Kasumi-1 (cell line): ENCODE measurements at places on chromosomes 3 and 15.

- DNase-seq, result peak; percentile 67
Observed at GRCh38 chr3:137121704-137122314, 164.0 kb downstream of the IL20RB start.

- no peak for DNase-seq
Observed at GRCh38 chr3:138199851-138200250, 12.8 kb downstream of the ARMC8 start.

GRCh38 chr15:74010929-74011540 lies 16.5 kb downstream of the PML start:
- peak; percentile 37 for DNase-seq

GRCh38 chr3:27666708-27667107 lies 55.4 kb downstream of the EOMES start:
- DNase-seq, result peak; percentile 96

DNA sequence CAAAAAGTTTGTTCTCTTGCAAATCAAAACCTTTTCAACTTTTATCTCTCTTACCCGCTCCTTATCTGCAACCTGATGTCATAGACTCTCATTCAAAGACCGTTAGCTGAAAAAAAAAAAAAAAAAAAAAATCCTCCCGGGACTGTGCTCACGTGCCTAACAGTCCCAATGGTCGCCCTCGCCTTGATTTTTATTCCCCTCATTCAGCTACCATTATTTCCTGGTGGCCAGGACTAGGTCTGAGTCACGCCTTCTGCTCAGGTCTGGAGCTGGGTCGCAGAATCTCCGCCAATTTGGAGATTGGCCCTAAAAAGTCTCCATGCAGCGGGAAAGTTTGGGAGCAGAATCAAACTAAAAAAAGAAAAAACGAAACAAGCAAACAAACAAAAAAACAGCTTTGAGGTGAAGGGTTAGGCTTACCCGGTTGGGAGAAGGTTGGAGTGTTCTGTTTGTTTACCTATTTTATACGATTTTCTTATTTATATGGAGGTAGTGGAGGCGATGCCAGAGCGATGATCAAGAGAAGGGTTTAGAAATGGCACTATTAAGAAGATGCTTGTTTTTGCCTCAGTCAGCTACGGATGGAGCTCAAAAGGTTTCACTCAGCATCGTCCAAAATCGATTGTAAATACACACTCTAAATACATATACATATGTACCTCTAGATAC lies 51.1 kb downstream of the ZIC4 start:
- no peak for DNase-seq

DNA sequence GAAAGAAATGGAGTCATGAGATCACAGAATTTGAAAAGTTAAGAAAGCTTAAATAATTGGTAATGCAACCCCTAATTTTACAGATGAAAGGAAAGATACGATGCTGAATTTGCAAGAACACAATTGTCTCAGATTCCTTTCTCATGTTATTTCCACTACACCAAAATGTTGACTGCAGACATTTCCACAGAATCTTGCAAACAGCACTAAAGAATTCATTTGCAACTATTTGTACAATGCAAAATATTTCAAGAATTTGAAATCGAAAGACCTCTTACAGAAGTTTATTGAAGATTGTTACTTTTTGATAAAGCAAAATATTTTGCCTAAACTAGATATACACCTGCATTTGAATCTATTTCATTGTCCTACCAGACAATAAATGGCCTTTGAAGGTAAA lies 194.1 kb upstream of the KCNMB2 start:
- no peak for DNase-seq

DNA sequence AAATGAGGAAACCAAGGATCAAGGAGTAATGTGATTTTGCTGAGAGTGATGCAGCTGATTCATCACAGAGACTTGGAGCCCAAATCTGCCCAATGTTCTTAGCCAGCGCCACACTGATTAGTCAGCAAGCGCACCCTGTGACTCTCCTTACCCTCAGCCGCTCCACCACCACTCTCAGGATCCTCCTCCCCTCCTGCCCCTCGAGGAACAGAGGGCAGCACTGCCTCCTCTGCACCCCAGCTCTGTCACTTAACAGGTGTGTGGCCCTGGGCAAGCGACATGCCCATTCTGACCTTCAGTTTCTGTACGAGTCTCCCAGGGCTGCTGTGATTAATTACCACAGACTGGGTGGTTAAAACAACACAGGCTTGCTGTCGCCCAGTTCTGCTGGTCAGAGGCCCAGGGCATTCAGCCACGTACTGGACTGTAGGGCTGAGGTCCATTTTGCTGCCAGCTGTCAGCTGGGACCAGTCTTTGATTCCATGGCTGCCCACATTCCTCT lies 36.1 kb upstream of the HRH1 start:
- DNase-seq, result no peak

- no peak for DNase-seq
Observed at GRCh38 chr15:31149987-31150386, 48.5 kb upstream of the TRPM1 start.

DNA sequence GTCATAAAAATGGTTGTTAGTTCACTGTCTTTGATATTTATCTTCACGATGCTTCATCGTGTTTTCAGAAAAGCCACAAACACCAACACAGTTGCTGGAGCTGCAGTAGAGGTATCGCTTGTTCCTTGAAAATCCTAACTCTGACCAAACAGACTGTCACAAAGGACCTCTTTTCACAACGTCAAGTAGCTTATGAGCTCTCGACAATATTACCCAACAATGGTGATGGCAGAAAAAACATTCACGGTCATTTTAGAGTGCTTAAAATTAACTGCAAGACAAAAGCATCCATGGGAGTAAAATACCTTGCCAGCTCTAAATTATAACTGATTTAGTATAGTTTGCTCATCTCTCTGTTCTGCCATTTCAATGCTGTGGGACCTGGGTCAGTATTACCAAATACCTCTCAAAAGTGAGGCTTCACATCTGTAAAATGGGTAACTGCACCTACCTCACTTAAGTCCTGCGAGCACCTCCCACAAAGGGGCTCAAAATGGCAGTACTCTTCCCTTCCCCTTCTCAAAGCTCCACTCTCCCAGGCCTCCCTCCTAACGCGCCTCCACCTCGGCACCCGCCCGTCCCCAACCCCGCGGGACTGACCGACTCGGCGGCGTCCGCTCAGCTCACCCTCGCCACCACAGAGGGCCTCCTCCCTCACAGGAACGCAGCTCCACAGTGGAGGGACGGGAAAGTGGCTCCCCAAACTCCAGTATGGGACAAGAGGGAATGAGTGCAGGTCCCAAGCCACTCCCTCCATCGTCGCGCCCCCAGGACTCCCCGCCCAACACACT lies 546 bp downstream of the TRIM59 start:
- peak; percentile 76 for DNase-seq

- DNase-seq, result no peak
Observed at GRCh38 chr15:57654153-57654852, 52.2 kb upstream of the POLR2M start.

DNA sequence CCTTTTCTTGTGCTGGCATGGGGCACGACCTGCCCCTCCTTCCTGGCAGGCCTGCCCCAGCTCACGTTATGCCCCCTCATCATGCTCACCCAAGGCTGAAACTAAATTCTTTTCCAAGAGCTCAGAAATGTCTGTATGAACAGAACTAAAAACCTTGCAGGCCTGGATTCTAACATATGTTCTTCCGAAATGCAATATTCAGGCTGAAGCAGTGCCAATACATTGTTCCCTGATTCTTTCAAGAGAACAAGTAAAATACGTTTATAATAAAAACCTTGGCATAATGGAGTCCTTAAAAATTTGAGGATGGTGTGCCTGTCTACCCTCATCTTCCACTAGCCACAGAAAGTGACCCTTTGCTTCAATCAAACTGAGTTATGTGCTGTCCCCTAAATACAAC lies 48.5 kb upstream of the ICE2 start:
- DNase-seq, result no peak

DNA sequence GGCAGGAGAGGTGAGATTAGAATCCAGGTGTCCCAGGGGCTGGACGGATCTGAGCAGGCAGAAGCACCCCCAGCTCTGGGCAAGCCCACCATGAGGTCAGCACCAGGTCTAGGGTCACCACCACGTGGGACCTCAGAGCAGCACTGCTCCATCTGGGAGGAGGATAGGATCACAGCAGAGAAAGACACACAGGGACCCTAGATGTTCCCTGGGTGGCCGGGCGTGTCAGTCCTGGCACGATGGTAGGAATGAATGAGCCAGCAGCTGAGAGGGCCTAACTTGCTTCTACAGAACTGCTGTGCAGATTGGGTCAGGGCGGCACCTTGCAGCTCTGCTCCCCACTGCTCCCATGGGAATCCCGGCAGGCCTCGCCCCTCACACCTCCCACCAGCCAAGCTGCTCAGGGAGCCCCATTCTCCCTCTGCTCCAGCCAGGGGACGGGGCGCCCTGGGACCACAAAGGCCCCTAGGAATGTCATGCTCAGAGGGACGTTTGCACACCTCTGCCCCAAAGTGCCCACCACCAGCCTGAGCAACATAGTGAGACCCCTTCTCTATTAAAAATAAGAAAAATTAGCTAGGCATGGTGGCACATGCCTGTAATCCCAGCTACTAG lies 66.3 kb downstream of the ZNF445 start:
- no peak for DNase-seq

GRCh38 chr3:18223571-18223970 lies 201.6 kb downstream of the SATB1 start:
- peak; percentile 96 for DNase-seq

DNA sequence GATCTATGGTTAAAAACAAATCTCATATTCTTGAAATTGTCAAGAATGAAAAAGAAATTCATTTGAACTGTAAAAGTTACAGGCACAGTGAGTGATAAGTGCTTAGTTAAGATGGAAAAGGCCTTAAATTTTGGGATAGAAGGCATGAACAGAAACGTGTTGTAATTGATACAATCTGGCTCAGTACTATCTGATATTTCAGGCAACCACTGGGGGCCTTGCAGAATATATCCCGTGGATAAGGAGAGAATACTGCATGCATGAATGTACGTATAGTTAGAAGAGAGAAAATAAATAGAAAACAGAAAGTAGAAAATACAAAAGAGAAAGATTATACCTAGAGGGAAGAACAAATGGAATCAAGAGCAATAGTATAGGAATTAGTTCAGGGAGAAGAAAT lies 741.4 kb upstream of the CCDC54 start:
- DNase-seq, result no peak

DNA sequence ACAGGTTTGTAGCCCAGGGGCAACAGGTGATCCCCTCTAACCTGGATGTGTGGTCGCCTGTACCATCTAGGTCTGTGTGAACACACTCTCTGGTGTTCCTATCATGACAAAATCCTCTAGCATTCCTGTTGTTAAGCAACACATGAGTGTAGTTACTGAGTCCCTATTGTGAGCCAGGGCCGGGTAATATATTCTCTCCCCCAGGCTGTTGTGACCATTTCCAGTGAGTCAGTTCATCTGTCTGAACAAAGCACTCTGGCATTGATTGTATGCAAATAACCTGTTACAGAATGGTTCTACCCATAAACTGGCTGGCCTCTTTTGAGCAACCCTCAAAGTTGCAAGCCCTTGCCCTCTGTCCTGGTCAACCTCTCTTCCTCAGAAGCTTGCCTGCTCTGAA lies 2.6 kb upstream of the FLNB start:
- DNase-seq, result no peak

GRCh38 chr3:69058180-69058946 lies 6.2 kb upstream of the TMF1 start:
- DNase-seq, result peak; percentile 88

- peak; percentile 51 for DNase-seq
Observed at GRCh38 chr3:65951836-65952505, 86.7 kb downstream of the MAGI1 start.
